ENCODE measurements at places on chromosomes 13 and 19. TPM values are rescaled to one million over a fixed set of nuclear protein-coding genes. Genes with fewer than 3 reads are reported as not detected.

Gene DLL3
- not detected for total RNA-seq

Gene TMEM272
- not detected for total RNA-seq

Gene FXYD3
- 26.7 TPM for total RNA-seq

Gene WDR87
- total RNA-seq, result 1.7 TPM

Gene ZSCAN4
- not detected for total RNA-seq

Gene KLK6
- total RNA-seq, result not detected

Gene GCDH
- total RNA-seq, result 9.1 TPM

Gene MEX3D
- 50.3 TPM for total RNA-seq

Gene OR7C1
- 6.3 TPM for total RNA-seq

Gene ERICH4
- total RNA-seq, result not detected

DNA sequence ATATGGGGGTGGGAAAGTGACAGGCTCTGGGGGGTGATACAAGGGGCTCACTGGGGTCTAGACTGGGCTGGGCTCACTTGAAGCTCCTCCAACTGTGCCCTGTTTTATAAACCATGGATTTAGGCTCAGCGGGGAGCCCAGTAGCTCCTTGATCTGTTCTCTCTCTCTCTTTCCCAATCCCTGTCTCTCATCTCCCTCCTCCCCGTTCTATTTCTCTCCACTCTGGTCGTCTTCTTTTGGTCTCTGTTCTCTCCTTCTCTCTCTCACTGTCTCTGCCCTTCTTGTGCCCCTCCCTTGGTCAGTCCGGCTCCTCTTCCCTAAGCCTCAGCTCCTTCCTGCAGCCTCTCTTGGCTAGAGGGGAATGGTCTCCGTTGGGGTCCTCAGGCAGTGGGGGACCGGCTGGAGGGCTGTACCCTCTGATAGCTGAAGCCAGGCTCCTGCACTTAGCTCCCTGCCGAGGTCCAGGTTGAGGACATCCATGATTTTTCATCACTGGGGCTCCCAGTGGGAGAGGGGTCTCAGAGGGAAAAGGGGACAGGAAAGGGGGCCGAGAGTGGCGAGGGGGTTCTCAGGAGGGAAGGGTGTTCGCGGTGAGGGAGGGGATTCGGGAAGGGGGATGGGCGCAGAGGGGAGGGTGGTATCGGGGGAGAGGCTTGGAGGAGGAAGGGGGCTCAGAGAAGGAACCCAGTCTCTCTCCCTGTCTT lies 8.5 kb downstream of the UNC13A start:
- no peak for DNase-seq

GRCh38 chr19:14404312-14404711 lies 14.8 kb downstream of the DDX39A start:
- DNase-seq, result no peak

- DNase-seq, result peak; percentile 40
Measured at GRCh38 chr13:30997697-30998096, 65.2 kb downstream of the TEX26 start.

DNA sequence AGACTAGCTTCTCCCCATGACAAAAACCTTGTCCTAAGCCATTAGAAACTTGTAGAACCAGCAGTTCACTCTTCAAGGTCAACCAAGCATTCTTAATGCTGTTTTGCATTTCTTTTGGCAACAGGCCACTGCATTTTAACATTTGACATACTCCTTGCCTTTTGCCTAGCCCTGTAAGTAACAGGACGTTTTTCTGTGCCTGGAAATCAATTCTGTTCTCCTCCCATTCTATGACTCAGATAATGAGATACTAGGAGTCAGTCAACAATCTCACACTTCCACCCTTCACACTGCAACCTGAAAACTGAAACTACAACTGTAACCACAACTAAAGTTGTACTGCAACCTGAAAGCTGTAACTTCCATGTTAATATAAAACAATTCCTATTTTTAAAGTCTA lies 268.7 kb downstream of the MZT1 start:
- peak; percentile 11 for DNase-seq

DNA sequence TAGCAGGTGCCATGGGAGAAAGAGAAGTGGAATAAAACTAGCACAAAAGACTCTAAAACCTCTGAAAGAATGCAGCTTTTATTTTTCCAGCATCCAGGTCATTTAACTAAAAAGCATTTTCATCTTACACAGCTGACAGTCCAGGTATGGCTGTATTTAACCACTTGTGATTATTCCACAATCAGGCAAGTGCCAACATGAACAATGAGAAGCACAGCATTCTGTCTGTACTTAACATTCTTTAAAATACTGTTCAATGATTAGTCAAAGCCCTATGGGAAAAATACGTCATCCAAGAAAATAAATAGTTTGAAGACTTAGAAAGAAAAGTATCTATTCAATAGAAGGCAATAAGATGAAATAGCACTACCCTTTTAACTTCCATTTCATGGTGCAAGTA lies 246.9 kb downstream of the LIG4 start:
- DNase-seq, result peak; percentile 27

GRCh38 chr19:42422901-42423461 lies 4.2 kb downstream of the LIPE start:
- no peak for DNase-seq

DNA sequence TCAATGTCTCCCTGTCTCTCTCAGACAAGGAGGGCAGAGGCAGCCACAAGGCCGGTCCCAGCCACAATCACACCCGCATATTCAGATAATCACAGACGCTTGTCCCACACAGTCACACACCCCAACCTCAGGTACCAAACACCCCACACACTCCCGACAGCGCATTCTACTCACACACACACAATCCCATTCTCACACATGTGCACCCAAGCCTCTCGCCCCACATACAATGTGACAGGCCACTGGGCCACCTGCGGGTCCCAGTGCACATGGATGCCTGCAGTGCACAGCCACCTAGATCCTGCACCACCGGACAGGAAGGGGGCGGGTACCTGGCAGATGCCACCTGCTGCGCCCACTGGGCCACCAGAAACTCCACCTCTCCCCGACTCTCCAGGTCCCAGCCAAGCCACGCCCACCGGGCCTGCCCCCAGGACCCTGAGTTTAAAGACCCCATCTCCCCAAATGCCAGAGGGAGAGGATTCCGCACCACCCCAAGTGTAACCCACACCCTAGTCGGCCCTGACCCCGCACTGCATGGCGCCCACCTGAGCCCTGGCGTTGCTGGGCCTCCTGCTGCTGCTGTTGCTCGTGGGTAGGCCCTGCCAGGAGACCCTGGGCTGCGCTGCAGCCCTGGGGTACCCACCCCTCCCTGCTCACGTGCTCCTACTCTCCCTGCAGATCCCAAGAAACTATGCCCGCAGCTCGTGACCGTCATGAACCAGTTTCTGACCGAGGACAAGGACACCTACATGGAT lies 10.6 kb downstream of the SCGB2B2 start:
- no peak for DNase-seq

DNA sequence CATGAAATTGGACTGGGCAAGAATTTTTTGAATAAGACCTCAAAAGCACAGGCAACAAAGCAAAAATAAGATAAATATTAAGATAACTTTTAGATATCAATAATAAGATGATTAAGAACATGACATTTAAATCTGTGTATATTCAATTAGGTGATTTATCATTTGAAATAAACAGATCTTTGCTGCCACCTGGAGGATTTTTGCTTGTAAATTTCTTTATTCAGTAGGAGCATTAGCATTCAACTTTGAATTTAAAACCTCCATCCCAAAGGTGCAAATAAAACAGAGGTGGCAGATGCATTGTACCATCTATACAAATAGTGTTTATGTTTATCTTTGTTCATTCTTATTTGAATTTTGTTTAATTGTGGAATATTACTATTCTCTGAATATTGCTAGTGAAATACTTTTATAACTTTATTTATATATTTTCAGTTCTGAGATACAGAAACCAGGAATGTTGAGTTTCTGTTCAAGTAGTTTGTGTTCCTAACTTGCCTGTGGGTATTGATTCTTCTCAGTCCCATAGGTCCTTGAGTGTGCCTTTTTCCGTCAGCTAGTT lies 20.9 kb downstream of the COG6 start:
- peak; percentile 38 for DNase-seq

DNA sequence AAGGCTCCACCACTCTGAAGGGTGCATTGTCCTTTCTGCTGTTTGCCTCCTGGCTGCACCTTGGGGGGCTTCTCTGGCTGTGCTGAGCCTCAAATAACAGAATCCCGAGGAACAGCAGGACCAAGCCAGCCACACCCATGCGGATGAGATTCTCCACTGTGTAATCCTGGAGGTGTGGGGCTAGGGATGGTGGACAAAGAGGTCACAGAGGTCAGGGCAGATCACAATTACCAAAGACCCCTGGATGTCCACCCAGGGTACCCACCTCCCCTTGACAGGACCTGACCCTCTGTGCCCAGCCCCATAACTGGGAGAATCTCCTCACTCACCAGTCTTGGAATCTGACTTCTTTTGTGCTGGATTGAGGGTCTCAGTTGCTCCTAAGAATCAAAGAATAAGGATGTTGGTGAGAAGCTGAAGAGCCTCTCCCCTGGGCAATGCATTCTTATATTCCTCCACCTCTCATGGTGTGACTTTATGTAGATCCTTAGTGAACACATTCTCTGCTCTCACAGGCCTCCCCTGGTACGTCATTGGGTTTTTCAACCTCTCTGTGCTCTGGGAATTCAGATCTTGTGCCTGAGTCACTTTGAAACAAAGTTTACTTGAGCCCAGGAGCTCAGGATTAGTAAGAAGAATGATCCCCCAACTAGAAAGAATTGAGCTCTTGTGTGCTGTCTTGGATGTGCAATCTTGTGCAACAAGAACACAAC lies 5.2 kb downstream of the LILRA4 start:
- no peak for DNase-seq

- DNase-seq, result no peak
Measured at GRCh38 chr19:646779-647565, 7.3 kb downstream of the FGF22 start.

GRCh38 chr13:113452942-113453901 lies at the start of gene ADPRHL1:
ADPRHL1 (minus strand) TSS chr13:113453488; CDS start chr13:113453437, 51 bp downstream.
- no peak for DNase-seq

GRCh38 chr13:94988654-94989053 lies 276.3 kb upstream of the SOX21 start:
- no peak for DNase-seq

GRCh38 chr19:39805104-39805503 lies 26.4 kb downstream of the LEUTX start:
- no peak for DNase-seq

GRCh38 chr19:13082192-13083007 lies 20.3 kb downstream of the LYL1 start:
- no peak for DNase-seq

DNA sequence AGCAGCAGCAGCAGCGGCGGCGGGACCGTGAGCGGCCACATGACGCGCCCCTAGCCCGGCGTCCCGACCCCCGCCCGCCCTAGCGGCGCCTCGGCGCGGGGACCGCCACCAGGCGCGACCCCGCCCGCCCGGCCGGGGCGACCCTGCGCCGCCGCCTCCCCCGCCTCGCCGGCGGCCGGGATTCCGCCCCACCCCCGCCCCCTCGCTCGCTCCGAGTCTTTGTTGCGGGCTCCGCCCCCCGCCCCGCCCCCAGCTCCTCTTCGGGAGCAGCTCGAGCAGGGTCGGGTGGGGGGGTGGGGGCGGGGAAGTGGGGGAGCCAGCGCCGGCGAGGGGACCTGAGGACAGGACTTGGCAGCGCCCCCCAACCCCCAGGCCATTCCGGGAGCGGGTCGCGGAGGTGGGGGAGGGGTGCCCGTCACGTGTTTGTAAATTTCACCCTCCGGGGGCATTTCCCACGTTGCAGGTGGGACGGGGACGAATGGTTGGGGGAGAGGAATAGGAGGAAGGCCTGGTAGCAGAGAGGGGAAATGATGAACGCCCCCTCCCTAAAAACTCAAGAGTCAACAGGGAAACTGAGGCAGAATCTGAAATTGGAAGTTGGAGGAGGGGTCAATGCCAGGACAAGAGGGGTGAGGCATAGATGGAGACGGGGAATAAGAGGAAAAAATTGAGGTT lies at the start of gene OLFM2:
TSS of gene OLFM2 (minus strand) at position 190 of the 675 bp plus-strand sequence. CDS start at position 41, 149 bp downstream.
- no peak for DNase-seq

- no peak for DNase-seq
Measured at GRCh38 chr13:113897966-113898365, 34.1 kb upstream of the GAS6 start.

- DNase-seq, result no peak
Measured at GRCh38 chr19:45676851-45677263, 8.8 kb downstream of the GIPR start.

DNA sequence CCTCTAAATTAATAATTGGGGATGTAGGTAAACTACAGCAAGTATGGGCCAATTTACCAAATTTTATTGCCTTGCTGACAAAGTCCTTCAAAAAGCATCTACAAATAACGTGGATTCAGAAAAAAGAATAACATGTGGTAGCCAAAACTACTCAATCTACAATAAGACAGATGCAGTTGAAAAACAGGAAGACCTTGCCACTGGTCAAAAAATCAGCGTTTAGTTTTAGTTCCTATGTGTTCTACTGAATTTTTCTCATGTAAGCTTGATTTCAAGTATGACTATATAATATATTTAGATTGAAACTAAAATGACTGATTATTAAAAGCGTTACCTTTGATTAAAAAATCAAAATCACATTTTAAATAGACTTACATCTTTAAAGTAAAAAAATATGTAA lies 1317.6 kb downstream of the PCDH9 start:
- DNase-seq, result no peak

GRCh38 chr13:45064889-45065288 lies 55.4 kb upstream of the GTF2F2 start:
- DNase-seq, result no peak

DNA sequence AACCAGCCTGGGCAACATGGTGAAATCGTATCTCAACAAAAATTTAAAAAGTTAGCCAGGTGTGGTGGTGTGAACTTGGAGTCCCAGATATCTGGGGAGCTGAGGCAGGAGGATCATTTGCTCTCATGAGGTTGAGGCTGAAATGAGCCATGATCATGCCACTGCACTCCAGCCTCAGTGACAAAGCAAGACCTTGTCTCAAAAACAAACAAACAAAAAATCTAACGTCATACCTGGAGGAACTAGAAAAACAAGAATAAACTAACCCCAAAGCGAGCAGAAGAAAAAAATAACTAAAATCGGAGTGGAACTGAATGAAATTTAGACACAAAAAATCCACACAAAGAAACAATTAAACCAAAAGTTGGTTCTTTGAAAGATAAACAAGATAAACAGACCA lies 1885.1 kb downstream of the OLFM4 start:
- no peak for DNase-seq

- no peak for DNase-seq
Measured at GRCh38 chr13:101829484-101829883, 377.0 kb downstream of the ITGBL1 start.

GRCh38 chr19:17266589-17266974 lies 661 bp upstream of the BABAM1 start:
- DNase-seq, result no peak

GRCh38 chr19:43639519-43640423 lies at the start of gene CADM4:
CADM4 (minus strand) TSS chr19:43639850; CDS start chr19:43639790, 60 bp downstream.
- DNase-seq, result no peak

DNA sequence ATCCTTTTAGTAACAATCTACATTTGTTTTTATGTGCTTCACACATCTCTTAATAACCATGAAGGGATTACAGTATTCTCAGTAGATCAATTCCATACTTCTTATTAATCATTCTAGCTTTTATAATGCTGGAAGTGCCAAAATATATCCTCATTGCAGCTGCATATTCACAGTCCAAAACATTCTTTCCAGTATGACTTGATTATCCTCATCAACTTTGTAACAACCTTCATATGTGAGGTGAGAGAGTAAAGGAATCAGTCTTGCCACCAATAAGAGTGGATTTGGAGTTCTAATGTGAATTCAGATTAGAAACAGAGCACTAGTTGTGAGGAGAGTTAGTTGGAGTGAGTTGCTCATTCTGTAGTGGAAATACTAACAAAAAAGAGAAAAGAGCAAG lies 208.0 kb upstream of the SPRY2 start:
- no peak for DNase-seq

- DNase-seq, result no peak
Measured at GRCh38 chr13:26705536-26705935, 55.0 kb downstream of the GPR12 start.

- no peak for DNase-seq
Measured at GRCh38 chr13:31625115-31625514, 114.2 kb upstream of the RXFP2 start.
